Adrenal gland (tissue), 19 donors: ENCODE measurements at places on chromosomes 3 and 15.

DNA sequence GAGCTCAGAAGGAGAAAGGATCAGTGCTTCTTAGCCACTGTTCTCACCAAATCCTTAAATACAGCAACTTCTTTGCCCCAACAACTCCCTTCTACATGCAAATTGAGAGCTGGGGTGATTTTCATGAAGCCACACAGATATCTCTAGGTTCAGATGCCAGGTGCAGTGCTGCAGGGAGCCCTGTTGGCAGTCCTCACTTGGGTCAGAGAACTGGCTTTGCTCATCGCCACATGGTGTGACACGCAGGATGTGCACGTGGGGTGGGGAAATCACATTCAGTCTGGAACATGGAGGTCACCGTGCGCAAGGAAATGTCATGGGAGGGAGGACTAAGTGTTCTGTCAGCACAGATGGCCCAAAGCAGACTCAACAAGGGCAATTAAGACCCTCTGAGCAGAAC lies 103.8 kb downstream of the WDR76 start:
- DNase-seq, result no peak
- peaks cover 5% of the 10 kb centered on the region for H3K4me1 ChIP-seq
- H3K36me3 ChIP-seq, result no peaks in the 10 kb centered on the region
- H3K4me3 ChIP-seq, result no peak overlapping the region

DNA sequence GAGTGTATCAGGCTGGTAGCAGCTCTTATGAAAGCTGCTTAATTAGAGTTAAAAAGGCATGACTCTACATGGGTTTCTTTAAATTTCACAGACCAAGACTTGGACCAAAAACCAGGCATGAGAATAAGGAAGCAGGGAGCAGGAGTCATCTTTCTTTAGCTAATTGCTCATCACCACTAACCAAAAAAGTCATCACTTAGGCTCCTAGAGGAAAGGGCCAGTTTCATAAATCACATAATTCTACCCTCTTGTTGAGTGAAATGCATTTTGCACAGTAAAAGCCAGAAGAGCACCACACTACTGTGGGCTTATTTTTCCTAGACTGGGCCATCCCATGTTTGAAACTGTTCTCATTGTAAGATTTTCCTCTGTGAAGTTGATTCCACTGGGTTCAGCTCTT lies 175.6 kb downstream of the GREM1 start:
- no peaks in the 10 kb centered on the region for H3K4me1 ChIP-seq
- no peak for DNase-seq
- no peak overlapping the region for H3K27ac ChIP-seq
- H3K4me3 ChIP-seq, result no peak overlapping the region

- H3K36me3 ChIP-seq, result peaks cover 10% of the 10 kb centered on the region
- H3K27ac ChIP-seq, result no peak overlapping the region
- no peak for DNase-seq
- H3K27me3 ChIP-seq, result no peaks in the 10 kb centered on the region
- no peak overlapping the region for H3K4me3 ChIP-seq
- no peaks in the 10 kb centered on the region for H3K4me1 ChIP-seq
Measured at GRCh38 chr3:132625613-132626012, 28.5 kb downstream of the ACKR4 start.

DNA sequence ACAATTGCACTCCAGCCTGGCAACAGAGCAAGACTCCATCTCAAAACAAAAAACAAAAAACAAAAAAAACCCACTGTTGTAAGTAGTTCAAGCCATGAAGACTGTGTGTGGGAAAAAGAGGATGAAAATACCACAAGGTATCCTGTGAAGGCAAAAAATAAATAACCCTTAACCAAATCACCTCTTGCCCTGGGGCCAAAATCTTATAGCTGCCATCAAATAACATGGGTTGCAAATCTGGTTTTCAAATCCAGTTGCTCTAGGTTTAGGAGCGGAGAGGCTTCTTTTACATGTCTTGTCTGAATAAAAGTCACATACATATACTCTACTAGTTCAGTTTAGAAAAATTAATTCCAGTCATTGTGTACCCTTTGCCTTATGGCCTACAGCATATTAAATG lies 87.0 kb upstream of the STT3B start:
- DNase-seq, result no peak
- no peaks in the 10 kb centered on the region for H3K36me3 ChIP-seq

DNA sequence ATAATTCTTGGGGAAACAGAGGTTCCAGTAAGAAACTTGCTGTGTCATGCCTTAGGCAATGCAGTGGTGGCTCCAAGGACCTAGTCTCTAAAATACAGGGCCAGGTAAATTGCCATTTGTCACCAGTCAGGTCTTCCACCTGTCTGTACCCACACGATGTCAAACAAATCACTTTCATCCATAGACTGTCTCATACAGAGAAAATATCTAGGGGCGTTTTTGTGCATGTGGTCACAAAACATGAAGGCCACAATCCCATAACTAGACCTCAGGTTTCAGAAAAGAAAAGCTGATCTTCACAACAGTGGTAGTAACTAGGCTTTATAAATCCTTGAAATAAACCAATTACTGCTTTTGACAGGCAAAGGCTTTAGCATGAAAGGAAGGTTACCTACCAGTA lies 92.3 kb downstream of the SLC9A9 start:
- no peaks in the 10 kb centered on the region for H3K27me3 ChIP-seq
- no peaks in the 10 kb centered on the region for H3K4me1 ChIP-seq
- no peak overlapping the region for H3K4me3 ChIP-seq
- DNase-seq, result no peak

- no peaks in the 10 kb centered on the region for H3K27me3 ChIP-seq
- no peak for DNase-seq
- peaks cover 54% of the 10 kb centered on the region for H3K4me1 ChIP-seq
- peak overlapping the region; percentile 85 for H3K27ac ChIP-seq
- H3K4me3 ChIP-seq, result no peak overlapping the region
Measured at GRCh38 chr15:85010386-85011159, 28.9 kb downstream of the PDE8A start.

- H3K27ac ChIP-seq, result peak overlapping the region; percentile 98
- H3K27me3 ChIP-seq, result no peaks in the 10 kb centered on the region
- H3K4me3 ChIP-seq, result peak overlapping the region; percentile 73
- H3K36me3 ChIP-seq, result no peaks in the 10 kb centered on the region
- H3K4me1 ChIP-seq, result peaks cover 56% of the 10 kb centered on the region
- DNase-seq, result no peak
Measured at GRCh38 chr15:37093480-37094332, 6.6 kb downstream of the MEIS2 start.

DNA sequence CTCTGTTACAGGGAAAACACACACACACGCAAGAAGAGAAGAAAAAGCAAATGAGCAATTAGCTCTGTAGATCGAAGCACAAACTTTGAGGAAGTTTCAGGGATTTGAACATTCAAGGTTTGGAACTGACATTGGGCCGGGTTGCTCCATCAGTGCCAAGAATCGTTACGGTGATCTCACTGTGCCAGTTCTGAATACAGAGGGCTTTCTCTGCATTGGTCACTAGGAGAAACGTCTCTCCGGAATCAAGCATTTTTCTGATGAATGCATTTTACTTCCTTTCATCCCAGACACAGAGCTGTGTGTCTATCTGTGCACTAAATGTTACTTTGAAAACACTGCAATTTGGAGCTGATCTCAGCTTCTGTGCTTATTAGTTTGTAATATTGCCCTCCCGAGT lies 11.2 kb downstream of the HRH1 start:
- no peaks in the 10 kb centered on the region for H3K4me1 ChIP-seq
- H3K4me3 ChIP-seq, result no peak overlapping the region
- H3K36me3 ChIP-seq, result no peaks in the 10 kb centered on the region
- no peak for DNase-seq

DNA sequence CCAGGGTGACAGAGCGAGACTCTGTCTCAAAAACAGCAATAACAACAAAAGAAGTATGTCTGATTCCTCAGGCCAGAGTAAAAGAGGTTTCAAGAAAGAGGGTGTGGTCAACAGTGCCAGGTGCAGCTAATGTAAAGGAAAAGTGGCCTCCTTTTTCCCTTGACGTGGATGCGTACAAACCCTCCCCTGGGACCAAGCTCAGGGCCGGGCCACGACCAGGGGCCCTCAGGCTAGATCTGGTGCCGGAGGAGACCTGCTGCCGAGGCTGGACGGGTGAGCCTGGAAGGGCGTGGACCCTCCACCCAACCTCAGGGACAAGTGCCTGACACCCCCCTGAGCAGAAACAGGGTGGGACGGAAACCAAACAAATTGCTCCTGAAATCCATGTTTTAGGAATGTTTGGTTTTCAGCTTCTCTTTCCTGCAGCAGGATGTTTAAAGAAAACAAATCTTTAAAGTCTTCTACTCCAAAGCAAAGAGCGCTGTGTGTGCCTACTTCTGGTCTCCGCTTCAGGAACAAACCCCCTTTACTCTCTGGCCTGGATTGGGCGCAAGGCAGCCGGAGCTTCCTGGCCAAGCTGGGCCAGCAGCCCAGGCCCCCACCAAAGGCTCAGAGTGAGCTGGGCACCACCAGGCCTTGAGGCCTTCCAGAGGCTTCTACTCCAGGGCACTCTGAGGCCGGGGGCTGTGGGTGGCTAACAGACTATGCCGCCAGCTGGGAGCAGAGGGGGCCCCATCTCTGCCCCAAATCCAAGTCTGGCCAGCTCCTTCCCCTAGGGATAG lies 21.4 kb downstream of the ZDHHC19 start:
- H3K4me1 ChIP-seq, result peaks cover 13% of the 10 kb centered on the region
- no peak overlapping the region for H3K27ac ChIP-seq
- H3K36me3 ChIP-seq, result no peaks in the 10 kb centered on the region

DNA sequence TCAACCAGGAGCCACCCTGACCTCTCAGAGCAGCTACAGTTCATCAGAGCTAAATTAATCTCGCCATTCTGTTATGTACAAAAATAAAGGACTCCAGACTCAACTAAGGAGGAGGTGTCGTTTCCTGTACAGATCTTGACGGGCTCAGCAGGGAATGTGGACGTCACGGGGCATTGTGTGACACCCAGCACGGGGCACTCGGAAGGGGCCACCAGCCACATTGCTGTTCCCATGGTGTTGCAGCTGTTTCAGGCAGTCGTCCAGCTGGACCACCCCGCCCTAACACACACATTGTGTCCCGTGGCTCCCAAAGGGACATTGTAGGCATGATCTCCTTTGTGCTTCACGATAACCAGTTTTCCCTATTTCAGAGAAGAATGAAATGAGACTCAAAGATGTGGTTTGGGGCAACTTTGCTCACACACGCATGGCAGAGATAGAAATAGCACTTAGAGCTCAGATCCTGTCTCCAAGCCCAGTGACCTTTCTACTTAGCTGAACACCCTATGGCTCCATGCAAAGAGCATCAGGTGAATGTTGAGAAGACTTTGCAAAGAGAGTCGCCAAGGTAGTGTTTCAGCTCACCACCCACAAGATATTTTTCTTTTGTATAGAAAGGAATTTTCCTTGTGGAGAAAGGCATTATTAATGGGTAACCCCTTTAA lies 5.5 kb downstream of the SSUH2 start:
- H3K27ac ChIP-seq, result no peak overlapping the region
- H3K4me3 ChIP-seq, result no peak overlapping the region
- no peaks in the 10 kb centered on the region for H3K4me1 ChIP-seq
- H3K36me3 ChIP-seq, result no peaks in the 10 kb centered on the region
- DNase-seq, result peak; percentile 18

- no peaks in the 10 kb centered on the region for H3K36me3 ChIP-seq
- no peaks in the 10 kb centered on the region for H3K27me3 ChIP-seq
- H3K27ac ChIP-seq, result no peak overlapping the region
- H3K4me3 ChIP-seq, result no peak overlapping the region
- no peak for DNase-seq
Measured at GRCh38 chr3:187352581-187353575, 15.3 kb upstream of the RTP4 start.

DNA sequence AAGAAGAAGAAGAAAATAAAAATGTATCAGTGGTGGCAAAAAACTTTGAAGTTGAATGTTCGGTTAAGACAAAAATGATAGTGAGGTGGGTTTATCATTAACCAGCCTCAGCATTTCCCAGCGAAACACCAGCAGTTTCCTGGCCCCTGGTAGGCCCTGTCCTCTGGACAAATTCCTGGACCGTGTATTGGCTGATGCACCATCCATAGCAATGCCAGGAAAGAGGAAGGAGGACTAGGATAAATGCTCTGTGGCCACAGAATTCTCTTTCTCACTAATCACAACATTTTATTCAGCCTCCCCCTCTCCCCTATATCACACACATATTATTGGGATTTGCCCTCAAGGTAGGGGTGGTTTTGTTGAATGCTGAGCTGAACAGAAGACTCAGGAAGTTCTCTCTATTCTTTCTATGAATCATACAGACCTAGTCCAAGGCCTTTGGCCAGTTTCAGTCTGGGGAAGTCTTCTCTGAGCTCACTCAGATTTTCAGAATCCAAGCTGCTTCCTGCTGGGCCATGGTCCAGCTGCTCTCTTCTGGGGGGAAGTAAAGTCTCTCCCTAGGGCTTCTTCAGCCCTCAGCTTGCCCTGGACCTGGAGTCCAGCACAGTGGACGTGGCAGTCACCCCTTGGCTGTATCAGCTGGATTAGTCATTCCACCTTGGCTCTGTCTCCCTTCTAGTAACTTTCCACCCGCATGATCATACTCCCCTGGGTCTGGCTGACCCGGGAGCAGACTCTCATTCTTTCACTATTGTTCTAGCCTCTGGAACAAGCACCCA lies 27.6 kb downstream of the SLC28A1 start:
- H3K27me3 ChIP-seq, result no peaks in the 10 kb centered on the region
- H3K4me3 ChIP-seq, result no peak overlapping the region
- peaks cover 42% of the 10 kb centered on the region for H3K4me1 ChIP-seq
- H3K27ac ChIP-seq, result peak overlapping the region; percentile 72

DNA sequence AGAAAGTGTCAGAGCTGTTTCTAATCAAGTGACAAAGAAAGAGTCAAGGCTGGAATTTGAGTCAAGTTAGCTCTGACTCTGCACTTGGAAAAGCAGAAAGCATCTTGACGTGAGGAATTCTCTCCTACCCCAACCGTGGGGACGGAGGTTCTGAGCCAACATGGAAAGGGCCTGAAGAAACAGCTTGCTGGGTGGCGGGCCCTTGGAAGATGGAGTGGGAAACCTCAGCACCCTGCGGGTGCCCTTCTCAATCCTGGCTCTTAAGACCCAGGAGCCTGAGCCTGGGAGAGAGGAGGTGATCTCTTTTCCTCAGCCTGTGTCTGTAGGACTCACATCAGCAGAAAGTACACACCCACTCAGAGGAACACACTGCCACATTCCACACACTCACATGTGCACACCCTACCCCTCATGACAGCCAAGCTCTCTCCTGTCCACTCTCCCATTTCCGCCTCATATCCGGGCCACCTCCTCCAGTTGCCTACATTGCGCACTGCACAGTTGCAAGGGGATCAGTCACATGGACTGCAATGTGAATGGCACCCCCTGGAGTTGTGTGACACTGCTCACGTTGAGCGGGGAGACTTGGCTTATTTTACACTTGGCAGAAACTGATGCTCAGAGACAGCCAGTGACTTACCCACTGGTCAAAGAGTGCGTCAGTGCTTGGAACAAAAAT lies 101.5 kb upstream of the SLC6A6 start:
- DNase-seq, result no peak
- no peak overlapping the region for H3K4me3 ChIP-seq
- peak overlapping the region; percentile 58 for H3K27ac ChIP-seq
- H3K36me3 ChIP-seq, result no peaks in the 10 kb centered on the region
- H3K4me1 ChIP-seq, result peaks cover 24% of the 10 kb centered on the region

- no peaks in the 10 kb centered on the region for H3K4me1 ChIP-seq
- H3K27me3 ChIP-seq, result no peaks in the 10 kb centered on the region
- H3K36me3 ChIP-seq, result no peaks in the 10 kb centered on the region
Measured at GRCh38 chr15:44705986-44706385, 5.1 kb downstream of the PATL2 start.

GRCh38 chr3:64911138-64911537 lies 223.3 kb upstream of the ADAMTS9 start:
- no peaks in the 10 kb centered on the region for H3K36me3 ChIP-seq
- no peaks in the 10 kb centered on the region for H3K27me3 ChIP-seq
- no peak overlapping the region for H3K27ac ChIP-seq
- no peak overlapping the region for H3K4me3 ChIP-seq

GRCh38 chr3:63847718-63848450 lies 15.7 kb downstream of the THOC7 start:
- H3K36me3 ChIP-seq, result no peaks in the 10 kb centered on the region
- H3K27me3 ChIP-seq, result no peaks in the 10 kb centered on the region
- H3K4me1 ChIP-seq, result no peaks in the 10 kb centered on the region
- H3K27ac ChIP-seq, result no peak overlapping the region
- no peak overlapping the region for H3K4me3 ChIP-seq
- no peak for DNase-seq
